Astrocyte of the spinal cord (primary cell): ENCODE measurements at places on chromosomes 4 and X.

DNA sequence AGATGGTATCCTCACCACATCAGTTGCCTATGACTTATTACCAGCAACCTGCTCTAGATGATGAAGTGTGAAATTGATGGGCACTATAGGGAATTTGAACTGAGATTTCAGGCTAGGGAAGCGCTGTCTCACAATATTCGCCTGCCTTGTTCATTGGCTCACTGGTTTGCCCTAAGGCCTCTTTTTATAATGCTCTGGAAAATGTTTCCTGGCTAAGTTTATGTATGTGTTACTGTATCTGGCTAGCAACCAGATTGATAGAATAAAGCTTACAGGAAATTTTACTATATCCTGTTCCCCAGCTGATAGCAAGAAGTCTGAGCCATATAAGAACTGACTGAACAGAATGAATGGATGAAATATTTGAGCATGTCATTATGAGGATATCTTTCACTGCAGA lies 71.6 kb downstream of the GSTCD start:
- DNase-seq: no peak

DNA sequence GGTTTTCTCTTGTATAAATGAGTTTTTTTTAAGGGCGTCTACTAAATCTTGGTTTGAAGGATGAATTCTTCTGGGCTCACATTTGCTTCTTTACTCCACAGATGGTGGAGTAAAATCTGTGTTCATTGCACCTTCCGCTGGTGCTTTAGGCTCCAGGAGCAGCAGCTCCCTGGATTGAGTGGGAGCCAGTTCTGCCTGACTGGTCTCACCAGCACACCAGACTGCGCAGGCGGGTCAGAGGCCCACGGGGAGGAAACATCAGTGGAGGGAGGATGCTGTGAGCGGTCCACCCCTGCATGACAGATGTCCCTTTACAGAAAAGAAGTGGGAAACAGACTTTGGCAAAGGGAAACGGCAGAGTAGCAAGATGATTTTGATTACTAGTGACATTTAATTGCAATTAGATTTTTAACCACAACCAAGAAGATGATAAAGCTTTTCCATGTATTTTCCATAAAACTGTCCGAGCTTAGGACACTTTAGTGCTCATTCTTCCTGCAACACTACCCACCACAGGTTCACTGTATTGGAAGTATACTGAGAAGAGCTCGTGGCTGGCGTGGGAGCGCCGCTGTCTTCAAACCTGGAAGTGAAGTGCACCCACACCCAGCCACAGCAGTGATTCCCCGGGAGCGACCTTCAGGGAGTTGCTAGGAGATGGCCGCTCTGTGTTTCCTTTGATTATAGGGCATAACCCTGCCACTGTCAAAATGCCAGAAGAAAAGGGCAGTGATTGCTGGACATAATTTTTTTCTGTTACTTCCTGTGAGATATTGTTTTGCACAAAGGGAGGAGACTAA lies 95.2 kb downstream of the SORBS2 start:
- DNase-seq: no peak

DNA sequence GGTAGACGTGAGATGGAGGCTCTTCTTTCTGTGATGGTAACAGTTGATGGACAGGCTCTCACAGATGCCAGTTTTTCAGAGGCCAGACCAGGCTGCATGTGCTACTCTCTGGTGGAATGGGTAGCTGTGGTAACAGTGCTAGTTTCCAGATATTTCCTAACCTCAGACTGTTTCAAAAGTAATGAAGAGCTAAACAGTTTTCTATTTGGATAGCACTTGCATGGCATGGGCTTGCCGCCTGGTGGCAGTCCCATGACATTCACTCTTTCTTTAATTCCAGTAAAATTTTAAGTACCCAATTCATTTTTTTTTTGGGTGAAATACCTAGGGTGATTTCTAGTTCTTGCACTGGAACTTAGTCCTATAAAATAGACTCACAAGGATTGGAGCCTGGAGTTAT lies 220.2 kb upstream of the MAD2L1 start:
- no peak for DNase-seq

GRCh38 chrX:25279510-25279909 lies 263.7 kb upstream of the ARX start:
- DNase-seq: no peak

GRCh38 chrX:1466971-1467561 lies 14.4 kb upstream of the ASMTL start:
- no peak for DNase-seq

DNA sequence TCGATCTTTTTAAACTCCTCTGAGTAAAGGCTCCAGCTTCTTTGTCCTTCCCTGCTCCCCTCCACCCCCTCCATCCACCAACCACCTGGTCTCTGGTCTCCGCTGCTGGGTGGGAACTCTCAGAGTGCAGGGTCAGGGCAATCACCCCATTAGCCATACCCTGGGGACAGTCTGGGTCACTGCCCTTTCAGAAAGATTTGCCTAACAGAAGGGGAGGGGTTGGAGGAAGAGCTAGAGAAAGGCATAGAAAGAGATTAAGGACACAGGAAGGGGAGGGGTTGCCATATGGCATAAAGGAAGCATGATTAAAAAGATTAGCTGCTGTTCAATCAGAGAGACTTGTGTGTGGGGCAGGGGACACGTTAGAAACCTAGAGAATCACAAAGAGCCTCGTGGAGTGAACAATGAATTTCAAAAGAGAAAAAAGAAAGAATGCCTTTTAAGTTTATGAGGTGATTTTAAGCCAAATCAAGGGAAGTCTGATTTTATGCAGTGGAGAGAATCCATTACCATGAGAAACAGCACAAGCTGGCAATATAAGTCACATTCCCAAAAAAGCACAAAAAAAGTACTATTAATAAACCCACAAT lies 115.5 kb upstream of the ACSL4 start:
- DNase-seq: no peak

- no peak for DNase-seq
Measured at GRCh38 chrX:129613596-129613995, 41.2 kb downstream of the APLN start.

DNA sequence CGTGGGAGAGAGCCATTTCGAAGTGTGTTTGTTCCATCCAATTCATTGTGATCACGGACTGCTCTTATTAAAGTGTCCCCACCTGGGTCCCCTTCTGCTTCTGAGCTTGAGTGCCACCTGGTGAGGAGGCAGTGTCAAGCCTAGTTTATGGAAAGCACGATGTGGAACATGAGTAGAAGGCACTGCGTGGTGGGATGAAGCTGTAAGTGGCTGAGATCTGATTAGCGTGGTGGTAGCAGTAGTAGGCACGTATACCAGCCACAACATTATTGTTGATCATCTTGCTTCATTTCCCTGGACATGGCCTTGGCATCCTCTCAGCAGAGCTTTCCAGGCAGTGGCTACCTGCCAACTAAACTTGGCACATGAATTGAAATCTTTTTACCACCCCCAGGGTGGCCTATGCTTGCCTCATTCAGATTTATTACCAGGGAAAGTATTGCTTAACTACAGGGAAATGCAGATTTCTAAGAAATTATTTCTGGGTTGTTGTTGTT lies 46.4 kb downstream of the GPAT3 start:
- peak; percentile 51 for DNase-seq

GRCh38 chr4:102693262-102693850 lies 67.4 kb downstream of the MANBA start:
- no peak for DNase-seq
